Heart right ventricle (tissue), 16 donors: ENCODE measurements at places on chromosomes 4 and X. TPM values are rescaled to one million over a fixed set of nuclear protein-coding genes. Genes with fewer than 3 reads are reported as not detected.
A peak's percentile ranks its signal among the peaks of the same experiment; 100 is the strongest.

- no peak for DNase-seq
Observed at GRCh38 chr4:15253349-15253748, 174.5 kb upstream of the C1QTNF7 start.

Gene APLN
- 2.7 TPM for polyA plus RNA-seq

GRCh38 chr4:137599734-137600133 lies 67.4 kb upstream of the PCDH18 start:
- no peak for DNase-seq

DNA sequence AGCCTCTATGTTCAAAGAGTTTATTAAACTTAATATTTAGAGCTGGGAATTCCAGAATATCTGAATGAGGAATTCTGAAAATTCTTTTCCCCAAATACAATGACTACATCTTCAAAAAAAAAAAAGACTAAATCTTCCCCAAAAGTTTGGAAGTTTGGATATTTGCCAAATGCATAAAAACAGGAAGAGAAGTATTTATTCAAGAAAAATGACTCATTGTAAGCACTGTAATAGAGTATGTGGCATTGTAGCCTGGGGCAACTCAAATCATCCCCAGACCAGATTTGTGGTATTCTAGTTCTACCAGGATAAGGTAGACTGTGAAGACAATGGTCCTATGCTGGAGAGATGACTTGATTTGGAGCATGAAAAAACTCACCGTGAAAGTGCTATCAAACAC lies 78.5 kb upstream of the PDHA2 start:
- DNase-seq = no peak

Gene ETDB
- polyA plus RNA-seq = not detected

- no peak for DNase-seq
Observed at GRCh38 chrX:24761306-24761705, 67.6 kb downstream of the POLA1 start.

GRCh38 chrX:76183289-76184049 lies 10.6 kb downstream of the PBDC1 start:
- no peak for DNase-seq

Gene MAGEE2
- not detected for polyA plus RNA-seq

GRCh38 chr4:69060651-69061308 lies 35.5 kb upstream of the UGT2B7 start:
- no peak for DNase-seq

- DNase-seq = peak; percentile 35
Observed at GRCh38 chrX:18674417-18674787, 2.5 kb upstream of the RS1 start.

DNA sequence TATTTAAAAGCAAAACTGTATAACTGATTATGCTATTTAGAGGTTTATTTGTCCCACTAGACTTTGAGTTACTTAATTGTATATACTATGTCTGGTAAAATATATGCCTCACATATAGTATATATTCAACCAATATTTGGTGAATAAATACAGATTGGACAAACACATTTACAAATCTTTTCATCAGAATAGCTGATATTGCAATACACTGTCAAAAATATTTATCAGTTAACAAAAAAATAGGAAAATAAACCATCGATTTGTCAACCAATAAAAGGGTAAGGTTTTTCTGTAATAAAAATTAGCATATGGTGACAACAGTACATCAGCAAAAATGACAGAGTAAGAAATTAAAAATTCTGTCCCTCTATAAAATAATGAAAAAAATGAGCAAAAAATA lies 889.9 kb upstream of the INTU start:
- no peak for DNase-seq

GRCh38 chrX:153939573-153939972 lies 4.7 kb upstream of the NAA10 start:
- no peak for DNase-seq

DNA sequence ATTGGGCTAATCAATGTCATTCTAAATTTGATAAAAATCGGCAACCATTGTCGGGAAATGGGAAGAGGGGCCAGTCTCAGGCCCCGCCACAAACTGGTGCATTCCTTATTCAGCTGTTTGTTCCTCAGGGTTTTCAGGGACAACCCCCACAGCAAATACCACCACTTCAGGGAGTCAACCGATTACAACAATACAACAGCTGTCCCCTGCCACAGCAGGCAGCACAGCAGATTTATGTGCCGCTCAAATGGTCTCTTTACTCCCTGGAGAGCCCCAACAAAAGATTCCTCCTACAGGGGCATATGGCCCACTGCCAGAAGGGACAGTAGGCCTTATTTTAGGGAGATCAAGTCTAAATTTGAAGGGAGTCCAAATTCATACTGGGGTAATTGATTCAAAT lies 61.8 kb downstream of the ZNF732 start:
- DNase-seq = no peak
